Calu3 (cell line): ENCODE measurements at places on chromosomes 3 and 15. TPM values are rescaled to one million over a fixed set of nuclear protein-coding genes. Genes with fewer than 3 reads are reported as not detected.

Gene TARS3
- 3.8 and 4.1 TPM in 2 replicates for total RNA-seq

DNA sequence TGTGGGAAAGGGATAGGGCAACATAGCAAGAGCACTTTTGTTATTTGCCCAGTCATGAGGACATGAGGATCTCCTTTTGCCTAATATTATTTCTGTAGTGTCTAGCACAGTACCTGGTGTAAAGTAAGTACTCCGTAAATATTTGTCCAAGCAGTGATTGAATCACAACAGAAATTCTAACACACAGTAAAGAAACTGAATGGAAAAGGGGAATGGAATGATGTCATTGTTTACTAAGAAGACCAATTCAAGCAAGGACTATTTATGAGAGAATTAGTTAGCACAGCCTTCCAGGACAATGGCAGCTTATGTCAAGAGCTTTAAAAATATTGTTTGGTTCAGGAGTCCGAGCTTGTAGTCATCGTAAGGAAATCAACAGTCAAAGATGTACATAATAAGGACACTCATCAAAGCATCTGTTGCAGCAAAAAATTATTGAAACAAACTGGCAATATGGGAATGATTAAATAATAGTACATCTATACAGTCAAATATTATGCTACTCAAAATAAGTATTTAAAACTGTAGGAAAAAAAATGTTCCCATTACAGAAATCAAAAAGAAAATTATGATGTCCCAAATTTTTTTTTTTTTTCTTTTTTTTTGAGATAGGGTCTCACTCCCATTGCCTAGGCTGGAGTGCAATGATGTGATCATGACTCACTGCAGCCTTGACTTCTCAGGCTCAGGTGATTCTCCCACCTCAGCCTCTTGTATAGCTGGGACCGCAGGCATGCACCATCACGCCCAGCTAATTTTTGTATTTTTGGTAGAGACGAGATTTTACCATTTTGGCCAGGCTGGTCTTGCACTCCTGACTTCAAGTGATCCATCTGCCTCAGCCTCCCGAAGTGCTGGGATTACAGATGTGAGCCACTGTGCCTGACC, 17.9 kb downstream of the CAPN7 start:
- no peak for DNase-seq

GRCh38 chr15:60975218-60975617, 253.9 kb downstream of the RORA start:
- no peak for DNase-seq

Gene FGD5
- not detected in 2 replicates for total RNA-seq

DNA sequence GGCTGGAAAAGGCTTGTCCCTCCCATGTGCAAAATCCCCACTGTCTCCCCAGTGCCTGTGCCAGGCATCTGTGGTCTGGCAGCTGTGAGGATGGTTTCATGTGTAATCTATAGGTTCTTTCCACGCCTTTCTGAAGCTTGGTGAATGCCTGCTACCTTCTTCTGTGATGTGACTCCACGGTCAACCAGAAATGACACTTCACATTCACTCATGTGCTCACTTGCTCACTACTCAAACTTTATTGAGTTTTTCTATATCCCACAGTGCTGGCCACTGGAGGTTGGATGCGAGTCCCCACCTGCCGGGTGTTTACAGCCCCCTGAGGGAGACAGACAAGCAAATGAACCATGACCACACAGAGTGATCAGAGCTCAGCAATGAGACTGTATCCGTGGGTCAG, 27.9 kb upstream of the TLE3 start:
- no peak for DNase-seq

- DNase-seq = no peak
Measured at GRCh38 chr15:90840954-90841353, 27.4 kb upstream of the FURIN start.

DNA sequence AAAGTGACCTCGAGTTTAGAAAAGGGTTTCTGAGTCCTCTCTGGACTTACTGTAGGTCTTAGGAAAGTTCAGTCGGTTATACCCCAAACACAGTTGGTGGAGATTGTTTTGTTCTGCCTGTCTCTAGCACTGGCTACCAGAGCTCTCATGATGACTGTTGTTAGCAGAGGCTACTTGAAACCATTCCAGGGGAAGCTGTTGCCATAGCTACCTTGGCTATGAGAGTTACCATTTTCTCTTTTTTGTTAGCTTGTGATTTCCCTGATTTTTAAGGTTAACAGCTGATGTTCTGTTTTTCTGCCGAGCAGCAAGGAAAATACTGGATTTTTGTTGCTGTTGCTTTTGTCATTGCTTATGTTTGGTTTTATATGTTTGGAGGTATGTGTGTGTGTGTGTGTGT, 26.7 kb downstream of the ABHD2 start:
- no peak for DNase-seq

DNA sequence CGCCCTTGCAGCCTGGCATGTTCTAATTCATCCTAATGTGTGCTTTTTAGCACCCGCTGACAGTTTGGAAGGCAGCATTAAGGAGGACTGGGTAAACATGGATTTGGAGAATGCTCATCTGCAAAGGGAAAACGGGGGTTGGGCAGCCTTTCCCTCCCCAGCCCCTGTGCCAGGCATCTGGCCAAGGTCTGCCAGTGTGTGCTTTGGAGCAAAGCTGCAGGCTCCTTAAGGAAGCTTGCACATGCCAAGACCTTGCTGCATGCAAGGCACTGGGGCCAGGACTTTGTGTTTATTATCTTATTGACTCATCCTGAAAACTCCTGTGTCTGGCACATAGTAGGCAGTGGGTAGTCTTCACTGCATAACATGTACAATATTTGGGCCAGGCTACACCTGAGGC, 20.1 kb downstream of the FAM3D start:
- DNase-seq = no peak

GRCh38 chr3:182058488-182058887, 346.8 kb downstream of the SOX2 start:
- DNase-seq = peak; percentile 33

GRCh38 chr15:36756707-36757106, 177.3 kb downstream of the CDIN1 start:
- no peak for DNase-seq

DNA sequence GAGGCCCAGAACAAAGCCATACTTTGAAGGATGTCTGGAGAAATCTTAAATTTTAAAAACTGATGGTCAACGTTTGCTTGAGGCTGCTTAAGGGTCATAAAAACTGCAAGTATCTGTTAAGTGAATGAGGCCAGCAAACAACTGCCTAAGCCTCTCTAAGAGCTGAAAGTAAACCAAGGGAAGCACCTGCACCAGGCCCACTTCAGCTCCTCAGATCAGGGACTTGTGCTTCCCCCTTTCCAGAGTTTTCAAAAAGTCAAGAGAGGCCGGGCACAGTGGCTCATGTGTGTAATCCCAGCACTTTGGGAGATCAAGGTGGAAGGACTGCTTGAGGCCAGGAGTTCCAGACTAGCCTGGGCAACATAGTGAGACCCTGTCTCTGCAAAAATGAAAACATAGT, 9.1 kb downstream of the FBXL22 start:
- DNase-seq = no peak

DNA sequence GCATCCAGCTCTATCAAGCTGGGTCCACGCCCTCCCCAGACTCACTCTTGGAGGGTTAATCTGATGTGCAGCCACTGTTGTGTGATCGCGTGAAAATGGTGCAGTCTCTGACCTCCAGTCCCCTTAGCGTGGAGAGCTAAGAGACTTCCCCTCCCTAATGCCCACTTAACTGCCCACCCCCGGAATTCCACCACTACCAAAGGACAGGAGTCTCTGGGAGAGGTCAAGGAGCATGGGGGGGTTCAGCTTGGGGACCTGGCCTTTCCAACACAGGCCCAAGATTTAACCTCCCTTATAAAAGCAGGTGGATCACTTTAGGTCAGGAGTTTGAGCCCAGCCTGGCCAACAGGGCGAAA, 48.8 kb downstream of the CCDC12 start:
- no peak for DNase-seq

DNA sequence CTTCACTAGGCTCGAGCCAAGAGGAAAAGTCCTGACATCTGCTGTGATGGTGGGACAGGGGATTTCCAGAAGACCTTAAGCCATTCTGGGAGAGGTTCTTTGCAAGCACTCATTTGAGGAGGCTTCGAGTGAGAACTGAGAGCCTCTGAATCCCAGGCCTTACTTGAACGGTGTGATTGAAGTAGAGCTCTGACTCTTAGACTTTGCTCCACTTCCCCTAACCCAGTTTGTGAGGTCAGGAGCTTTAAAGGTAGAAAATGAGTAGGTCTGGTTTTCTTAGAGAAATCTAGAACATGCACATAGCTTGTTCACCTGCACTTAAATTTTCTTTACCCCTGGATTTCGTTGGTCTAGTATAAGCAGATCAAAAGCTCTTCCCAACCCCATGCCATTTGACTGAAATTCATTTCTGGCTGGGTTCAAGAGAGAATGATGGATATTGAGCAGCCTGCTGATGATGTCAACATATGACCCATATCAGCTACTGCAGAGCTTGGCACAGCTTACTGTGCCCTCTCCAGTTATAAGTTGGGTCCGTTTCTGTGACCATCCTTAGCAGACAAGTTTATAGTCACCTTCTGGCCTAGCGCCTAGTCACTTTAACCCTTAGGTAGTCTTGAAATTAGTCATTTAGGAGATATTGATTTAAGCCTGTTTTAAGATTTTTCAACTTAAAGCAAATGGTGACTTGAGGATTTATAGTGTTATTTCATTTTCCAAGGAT, 229.2 kb upstream of the CHRM5 start:
- no peak for DNase-seq

GRCh38 chr3:109631897-109632296, 294.6 kb upstream of the DPPA4 start:
- DNase-seq = no peak

GRCh38 chr15:79872358-79873017, 24.3 kb downstream of the MTHFS start:
- DNase-seq = peak; percentile 64

DNA sequence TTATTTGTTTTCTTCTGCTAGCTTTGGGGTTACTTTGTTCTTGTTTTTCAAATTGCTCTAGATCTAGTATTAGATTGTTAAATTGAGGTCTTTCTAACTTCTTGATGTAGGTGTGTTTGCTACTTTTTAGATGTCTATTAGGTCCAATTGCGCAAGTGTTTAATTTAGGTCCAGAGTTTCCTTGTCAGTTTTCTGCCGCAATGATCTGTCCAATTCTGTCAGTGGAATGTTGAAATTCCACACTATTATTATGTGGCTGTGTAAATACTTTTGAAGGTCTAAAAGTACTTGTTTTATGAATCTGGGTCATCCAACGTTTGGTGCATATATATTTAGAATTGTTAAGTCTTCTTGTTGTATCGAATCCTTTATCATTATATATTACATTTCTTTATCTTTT, 324.4 kb upstream of the SGO1 start:
- DNase-seq = no peak

DNA sequence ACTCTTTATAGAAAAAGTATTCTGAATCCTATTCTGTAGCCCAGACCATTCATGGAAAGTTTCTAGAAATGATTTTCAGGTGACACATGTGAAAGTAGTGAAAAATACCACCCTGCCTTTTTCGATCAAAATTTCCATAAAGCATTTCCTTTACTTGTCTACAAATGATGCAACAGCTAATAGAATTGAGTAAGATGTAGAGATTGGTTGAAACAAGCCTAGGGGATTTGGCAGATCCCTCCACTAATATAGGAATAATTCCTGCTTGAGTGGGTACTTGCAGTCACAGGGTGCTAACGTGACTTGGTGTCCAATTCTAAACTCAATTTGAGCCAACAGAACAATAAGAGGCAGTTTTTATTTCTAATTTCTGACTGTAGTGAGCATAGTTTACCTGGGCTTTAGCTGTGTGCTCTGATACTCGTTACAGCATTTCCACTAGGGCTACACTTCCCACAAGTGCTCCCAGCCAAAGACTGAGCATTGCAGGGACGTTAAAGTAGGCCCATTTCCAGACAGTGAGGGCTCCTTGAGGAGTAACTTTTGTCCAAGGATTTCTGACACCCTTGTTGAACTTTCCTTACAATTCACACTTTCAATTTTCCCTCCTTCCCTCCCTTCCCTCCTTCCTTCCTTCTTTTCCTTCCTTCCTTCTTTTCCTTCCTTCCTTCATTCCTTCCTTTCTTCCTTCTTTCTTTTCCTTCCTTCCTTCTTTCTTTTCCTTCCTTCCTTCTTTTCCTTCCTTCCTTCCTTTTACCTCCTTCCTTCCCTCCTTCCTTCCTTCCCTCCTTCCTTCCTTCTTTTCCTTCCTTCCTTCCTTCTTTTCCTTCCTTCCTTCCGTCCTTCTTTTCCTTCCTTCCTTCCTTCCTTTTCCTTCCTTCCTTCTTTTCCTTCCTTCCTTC, 53.9 kb upstream of the TP63 start:
- DNase-seq = no peak

Gene RFX7
- total RNA-seq = 28.3 and 31.4 TPM in 2 replicates

Gene COLQ
- 1.3 and 1.7 TPM in 2 replicates for total RNA-seq

Gene SNRPN
- not detected in 2 replicates for total RNA-seq

GRCh38 chr3:25493786-25494185, 65.7 kb downstream of the RARB start:
- DNase-seq = peak; percentile 5

DNA sequence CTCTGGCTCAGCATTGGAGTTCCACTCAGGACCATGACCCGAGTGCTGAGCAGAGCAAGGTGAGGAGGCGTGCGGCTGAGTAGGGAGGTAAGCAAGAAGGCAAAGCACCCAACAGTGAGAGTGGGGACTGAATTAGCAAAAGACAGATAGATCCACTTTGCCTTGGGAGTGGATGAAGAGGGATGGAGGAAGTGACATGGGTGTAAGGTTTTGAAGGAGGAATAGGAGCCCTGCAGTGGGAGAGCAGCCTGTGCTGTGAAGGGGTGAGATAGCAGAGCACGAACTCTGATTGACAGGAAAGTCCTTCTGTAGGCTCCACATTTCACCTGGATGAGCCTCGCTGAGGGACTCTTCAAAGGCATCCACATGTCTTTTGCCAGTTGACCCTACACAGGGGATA, 522.6 kb downstream of the NTRK3 start:
- DNase-seq = no peak

GRCh38 chr3:95886616-95887015, 927.8 kb upstream of the EPHA6 start:
- no peak for DNase-seq

- no peak for DNase-seq
Measured at GRCh38 chr3:76308541-76308940, 523.2 kb upstream of the ZNF717 start.

Gene TIMP4
- 0.22 and 0.28 TPM in 2 replicates for total RNA-seq

Gene LDHAL6B
- total RNA-seq = not detected in 2 replicates

DNA sequence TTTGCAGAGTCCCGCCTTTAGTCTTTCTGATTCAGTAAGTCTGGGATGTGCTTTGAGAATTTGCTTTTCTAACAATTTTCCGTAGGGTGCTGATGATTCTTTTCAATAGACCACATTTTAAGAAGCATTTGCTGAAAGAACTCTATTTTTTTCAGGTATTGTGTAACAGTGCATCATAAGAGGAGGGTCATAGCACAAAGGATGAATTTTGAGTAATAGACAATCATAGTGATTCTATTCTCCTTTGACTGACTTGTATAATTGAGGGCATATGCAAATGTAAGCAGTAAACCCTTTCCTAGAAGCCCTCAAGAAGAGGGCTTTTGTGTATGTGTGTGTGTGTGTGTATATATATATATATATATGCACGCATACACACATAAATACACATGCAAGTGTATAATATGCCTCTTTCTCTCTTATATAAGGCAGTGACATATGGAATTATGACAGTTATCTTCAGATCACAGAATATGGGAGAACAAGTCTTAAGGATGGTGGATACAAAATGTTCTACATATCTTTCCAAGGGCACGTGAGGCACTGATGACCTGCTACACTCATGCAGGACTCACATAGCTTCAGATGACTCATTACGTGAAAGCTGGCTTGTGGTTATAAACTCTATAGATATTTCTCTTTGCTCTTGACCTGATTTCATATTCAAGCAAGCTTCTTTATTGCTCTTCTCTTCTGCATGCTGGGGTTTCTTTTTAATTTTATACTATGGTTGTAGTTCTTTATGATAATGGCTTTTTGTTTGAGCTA, 6.5 kb upstream of the PLSCR1 start:
- DNase-seq = peak; percentile 54

Gene ADIPOQ
- total RNA-seq = not detected in 2 replicates
